ENCODE measurements at places on chromosomes 1 and 21.

DNA sequence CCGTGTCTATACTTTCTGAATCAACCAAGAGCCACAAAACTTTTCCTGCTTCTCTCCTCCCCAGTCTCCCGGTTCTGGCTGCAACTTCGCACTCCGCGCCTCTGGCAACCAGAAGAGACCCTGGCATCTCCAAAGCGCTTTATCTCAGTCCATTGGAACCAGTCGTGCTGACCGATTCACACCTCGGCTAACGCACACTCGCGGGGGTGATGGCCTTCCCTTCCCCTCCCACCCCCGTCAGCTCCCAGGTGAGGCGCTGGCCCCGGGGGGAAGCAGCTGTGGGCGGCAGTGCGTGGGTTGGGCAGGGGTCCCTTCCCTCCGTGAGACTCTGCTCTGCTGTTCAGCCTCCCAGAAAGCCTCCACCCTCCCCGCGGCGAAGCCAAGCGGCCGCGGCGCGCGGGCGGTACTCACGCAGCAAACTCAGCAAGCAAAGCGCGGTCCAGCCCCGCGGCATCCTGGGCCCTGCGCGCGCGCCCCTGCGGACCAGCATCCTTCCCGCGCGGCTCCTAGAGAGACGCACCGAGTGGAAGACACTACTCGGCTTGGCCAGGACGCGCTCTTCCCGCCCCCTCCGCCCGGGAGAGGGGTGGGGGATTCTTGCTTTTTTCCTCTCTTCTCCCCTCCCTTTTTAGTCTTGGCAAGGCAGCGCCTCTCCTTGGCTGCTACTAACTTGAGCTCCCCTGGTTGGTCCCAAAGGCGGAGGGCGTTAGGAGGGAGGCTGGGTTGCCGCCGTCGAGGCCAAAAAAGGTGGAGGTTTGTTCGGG, at the start of gene CD34:
Gene CD34 (minus strand): TSS at position 535 of the 764 bp plus-strand sequence. CDS start 45 bp downstream, at position 490.
- DNase-seq = peak; percentile 3

DNA sequence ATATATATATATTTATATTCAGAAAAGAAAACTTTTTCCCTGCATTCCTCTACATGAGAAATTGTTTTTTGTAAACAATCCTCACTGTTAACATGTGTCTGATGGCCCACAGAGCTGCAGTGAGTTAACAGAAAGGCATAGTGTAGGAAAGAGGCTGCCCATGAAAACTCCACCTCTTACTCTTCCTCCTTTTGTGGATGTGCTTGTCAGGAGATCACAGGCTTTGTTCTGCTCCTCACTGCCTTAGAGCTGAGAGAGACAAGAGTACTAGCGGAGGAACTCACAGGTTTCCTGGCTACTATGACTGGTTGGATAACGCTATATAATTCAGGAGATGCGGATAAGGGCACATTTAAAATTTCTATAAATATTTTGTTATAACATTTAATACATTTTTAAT, 200.6 kb downstream of the BRINP3 start:
- DNase-seq = no peak

DNA sequence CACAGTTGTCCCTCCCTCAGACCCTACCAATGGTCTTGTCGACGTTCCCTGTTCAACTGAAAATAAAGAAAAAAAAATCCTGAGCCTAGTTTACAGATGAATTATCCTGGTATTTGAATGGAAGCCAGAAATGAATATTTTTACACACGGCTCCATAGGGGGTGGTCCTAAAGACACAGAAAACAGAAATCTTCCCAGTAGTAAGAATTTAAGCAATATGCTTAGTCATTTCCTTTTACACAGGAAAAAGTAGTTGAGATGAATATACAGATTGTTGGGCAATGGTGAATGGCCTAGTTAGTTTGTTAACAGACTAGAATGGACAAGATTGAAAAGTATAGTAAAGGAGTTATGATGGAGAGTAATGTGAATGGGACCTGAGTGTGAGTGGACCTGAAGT, 67.4 kb downstream of the RGS18 start:
- no peak for DNase-seq

GRCh38 chr1:162204129-162204822, 134.8 kb downstream of the NOS1AP start:
- DNase-seq = no peak

- no peak for DNase-seq
Measured at GRCh38 chr1:17692645-17693044, 62.5 kb upstream of the ACTL8 start.

- no peak for DNase-seq
Measured at GRCh38 chr1:245016700-245017099, 138.1 kb upstream of the KIF26B start.

DNA sequence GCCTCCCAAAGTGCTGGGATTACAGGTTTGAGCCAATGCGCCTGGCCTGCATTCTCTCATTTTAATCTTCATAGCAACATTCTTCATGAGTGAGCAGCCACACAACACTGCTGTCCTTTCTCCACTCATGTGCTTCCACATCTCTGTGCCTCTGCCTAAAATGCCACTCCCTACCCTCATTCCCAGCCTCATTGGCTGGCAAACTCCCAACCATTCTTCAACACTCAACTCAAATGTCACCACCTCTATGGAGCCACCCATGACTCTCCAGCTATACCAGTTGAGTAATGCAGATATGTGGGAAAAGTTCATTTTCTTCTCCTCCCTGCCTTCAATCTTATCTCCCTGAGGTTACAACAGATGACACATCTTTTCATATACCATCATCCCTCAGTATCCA, 53.9 kb upstream of the ZC3H12A start:
- DNase-seq = no peak

DNA sequence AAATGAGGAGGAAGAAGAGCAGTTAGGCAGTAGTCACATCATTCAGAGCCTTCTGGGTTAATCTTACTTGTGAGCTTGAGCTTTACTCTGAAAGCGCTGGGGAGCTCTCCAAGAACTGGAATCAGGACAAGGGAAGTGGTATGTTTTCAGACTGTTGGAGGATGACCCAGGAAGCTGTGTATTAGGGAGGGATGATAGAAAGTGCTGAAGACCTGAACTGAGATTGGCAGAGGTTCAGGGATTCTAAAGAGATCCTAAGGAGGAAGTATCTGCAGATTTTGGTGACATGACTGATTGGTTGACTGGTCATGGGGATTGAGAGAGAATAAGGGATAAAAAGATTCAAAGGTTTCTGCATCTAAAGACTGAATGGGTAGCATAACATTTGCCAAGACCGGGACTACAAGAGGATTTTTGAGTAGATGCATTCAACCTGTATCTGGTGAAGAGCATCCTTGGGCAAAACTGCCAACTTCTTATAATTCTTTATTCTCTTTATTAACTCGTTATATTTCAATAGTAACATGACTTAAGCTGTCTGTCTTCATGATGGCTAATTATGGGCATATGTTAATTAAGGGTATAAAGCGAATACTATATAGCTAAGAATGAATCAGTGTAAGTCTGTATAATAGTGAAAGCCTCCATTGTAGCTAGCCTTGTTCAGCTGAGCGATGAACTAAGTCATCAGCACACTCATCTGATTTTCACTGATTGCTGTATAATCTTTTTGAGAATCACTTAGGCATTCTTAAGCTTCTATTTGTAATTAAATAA, 41.8 kb downstream of the XCL1 start:
- no peak for DNase-seq

Measured in activated naive CD4-positive, alpha-beta T cell (primary cell).